ENCODE measurements at places on chromosomes 16 and 17. TPM values are rescaled to one million over a fixed set of nuclear protein-coding genes. Genes with fewer than 3 reads are reported as not detected.

GRCh38 chr16:2091547-2092255, 43.9 kb downstream of the TSC2 start:
- H3K4me1 ChIP-seq: peaks cover 40% of the 10 kb centered on the region
- peak overlapping the region; percentile 93 for H3K27ac ChIP-seq
- DNase-seq: peak; percentile 31
- no peaks in the 10 kb centered on the region for H3K27me3 ChIP-seq

DNA sequence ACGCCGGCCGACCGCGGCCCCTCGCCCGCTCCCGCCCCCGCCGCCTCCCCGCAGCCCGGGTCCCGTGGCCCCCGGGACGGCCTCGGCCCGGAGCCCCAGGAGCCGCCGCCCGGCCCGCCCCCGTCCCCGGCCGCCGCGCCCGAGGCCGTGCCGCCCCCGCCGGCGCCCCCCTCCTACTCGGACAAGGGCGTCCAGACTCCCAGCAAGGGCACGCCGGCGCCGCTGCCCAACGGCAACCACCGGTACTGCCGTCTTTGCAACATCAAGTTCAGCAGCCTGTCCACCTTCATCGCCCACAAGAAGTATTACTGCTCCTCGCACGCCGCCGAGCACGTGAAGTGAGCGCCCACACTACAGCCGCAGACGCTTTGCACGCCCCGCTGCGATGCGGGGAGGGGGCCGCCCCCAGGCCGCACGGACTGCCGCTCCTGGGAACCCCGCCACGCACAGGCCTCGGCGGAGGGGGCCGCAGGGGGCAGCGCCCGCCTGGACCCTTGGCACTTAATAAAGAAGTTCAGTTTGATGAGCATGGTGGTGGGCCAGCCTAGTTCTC, 35.5 kb upstream of the ZC3H18 start:
- peaks cover 20% of the 10 kb centered on the region for H3K4me1 ChIP-seq
- H3K27me3 ChIP-seq: peaks cover 17% of the 10 kb centered on the region
- peak; percentile 65 for DNase-seq
- H3K27ac ChIP-seq: peak overlapping the region; percentile 95

PPP1R1B gene
- total RNA-seq: 222 TPM

- DNase-seq: no peak
- no peak overlapping the region for H3K27ac ChIP-seq
- H3K27me3 ChIP-seq: no peaks in the 10 kb centered on the region
- H3K36me3 ChIP-seq: no peaks in the 10 kb centered on the region
- no peaks in the 10 kb centered on the region for H3K4me1 ChIP-seq
These were observed 166.3 kb downstream of the ANKFN1 start for GRCh38 chr17:56319531-56319930.

MRPL12 gene
- 206 TPM for total RNA-seq

ZG16B gene
- not detected for total RNA-seq

NECAB2 gene
- not detected for total RNA-seq

GRCh38 chr16:46690281-46691178, 1.1 kb downstream of the ORC6 start:
- H3K27ac ChIP-seq: peak overlapping the region; percentile 92
- peak; percentile 38 for DNase-seq
- no peaks in the 10 kb centered on the region for H3K36me3 ChIP-seq
- H3K4me1 ChIP-seq: peaks cover 33% of the 10 kb centered on the region

DNA sequence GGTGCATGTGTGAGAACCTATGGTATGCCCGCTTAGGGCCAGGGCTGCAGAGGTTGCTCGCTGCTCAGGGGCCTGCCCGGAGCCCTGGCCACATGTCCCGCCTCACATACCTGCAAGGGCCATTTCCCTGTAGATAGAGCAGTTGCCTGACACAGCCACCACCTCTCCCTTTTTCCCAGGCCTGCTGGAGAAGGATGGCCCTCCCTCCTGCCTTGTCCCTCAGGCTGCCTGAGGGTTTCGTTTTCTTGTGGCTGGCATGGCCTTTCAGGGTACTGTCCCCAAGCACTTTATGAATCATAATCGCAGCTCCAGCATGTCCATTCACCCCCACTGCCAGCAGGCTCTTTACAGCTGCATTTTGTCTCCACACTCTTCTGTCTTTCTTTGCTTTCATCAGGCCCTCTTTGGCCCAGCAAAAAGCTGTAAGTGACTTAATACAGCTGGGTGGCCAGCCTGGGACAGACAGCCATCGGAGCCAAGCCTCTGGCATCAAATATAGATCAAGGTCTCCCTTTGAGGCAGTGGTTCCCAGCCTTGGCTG, 65.7 kb downstream of the MPRIP start:
- no peaks in the 10 kb centered on the region for H3K27me3 ChIP-seq
- DNase-seq: no peak
- H3K27ac ChIP-seq: peak overlapping the region; percentile 83
- H3K4me1 ChIP-seq: peaks cover 34% of the 10 kb centered on the region

- H3K36me3 ChIP-seq: no peaks in the 10 kb centered on the region
- DNase-seq: peak; percentile 68
- H3K27ac ChIP-seq: peak overlapping the region; percentile 81
- H3K4me3 ChIP-seq: no peak overlapping the region
- H3K4me1 ChIP-seq: peaks cover 42% of the 10 kb centered on the region
These were observed 18.6 kb downstream of the ALOX12B start for GRCh38 chr17:8068736-8069586.

- no peaks in the 10 kb centered on the region for H3K4me1 ChIP-seq
- no peak overlapping the region for H3K4me3 ChIP-seq
- H3K36me3 ChIP-seq: no peaks in the 10 kb centered on the region
- no peak overlapping the region for H3K27ac ChIP-seq
- no peaks in the 10 kb centered on the region for H3K27me3 ChIP-seq
These were observed 1491.4 kb upstream of the GOT2 start for GRCh38 chr16:60225541-60225940.

DNA sequence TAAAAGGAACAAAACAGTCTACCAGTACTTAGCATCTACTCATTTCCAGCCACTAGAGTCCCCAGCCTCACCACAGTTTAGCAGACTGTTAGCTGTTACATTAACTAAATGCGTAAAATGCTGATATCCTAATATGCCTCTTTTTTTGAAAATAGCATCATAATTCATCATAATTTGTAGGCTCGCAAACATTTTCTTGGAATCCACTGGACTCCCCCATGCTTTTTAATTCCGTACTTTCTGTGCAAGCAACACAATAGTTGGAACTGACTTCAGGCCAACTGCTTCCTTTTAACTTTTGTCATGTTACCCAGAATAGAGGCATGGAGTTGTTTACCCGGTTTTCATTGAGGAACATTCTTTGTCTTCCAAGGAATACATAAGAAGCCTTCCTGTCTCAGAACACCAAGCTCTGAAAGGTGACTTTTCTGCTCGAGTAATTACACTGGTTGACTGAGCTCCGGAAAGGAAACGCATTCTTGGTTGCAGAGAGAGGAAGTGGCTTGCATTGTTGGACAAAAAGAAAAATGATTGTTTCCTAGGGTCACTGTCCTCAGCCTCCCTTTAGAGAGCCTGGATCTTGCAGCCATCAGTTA, 30.9 kb upstream of the SEC14L1 start:
- DNase-seq: no peak
- no peaks in the 10 kb centered on the region for H3K36me3 ChIP-seq
- H3K4me3 ChIP-seq: no peak overlapping the region

LITAF gene
- 126 TPM for total RNA-seq

DNA sequence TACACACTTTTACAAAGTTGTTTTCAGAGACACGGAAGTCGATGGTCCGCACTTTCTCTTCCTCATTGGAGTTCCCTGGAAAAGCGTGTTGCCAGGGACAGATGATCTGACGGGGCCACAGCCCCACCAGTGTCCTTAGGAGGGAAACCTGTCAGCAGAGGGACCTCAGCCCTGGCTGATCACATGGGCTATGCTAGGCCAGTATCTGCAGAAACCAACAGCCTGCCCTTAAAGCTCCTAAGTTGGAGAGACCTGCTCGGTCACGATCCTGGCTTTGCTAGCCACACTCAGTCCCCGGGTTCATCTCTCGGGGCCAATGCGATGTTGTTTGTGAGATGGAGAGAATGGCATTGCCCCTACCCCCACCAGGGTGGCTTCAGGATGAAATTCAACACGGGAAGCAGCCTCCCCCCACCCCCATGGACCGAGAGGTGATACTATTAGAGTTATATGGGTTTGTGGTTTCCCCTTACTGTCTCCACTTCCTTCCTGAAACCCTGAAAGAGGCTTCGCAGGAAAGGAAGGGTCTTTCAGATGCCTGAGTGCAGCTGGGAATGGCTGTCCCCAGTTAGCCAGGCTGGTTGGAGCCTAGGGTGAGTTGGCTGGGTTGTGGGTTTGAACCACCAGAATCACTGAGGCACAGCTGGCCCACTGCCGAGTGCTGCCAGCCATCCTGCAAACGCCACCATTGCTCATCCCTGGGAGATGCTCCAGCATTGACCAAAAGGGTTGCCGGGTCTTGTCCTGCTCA, 16.6 kb downstream of the RMI2 start:
- no peaks in the 10 kb centered on the region for H3K36me3 ChIP-seq
- H3K4me1 ChIP-seq: peaks cover 3% of the 10 kb centered on the region
- H3K27ac ChIP-seq: no peak overlapping the region
- H3K27me3 ChIP-seq: peaks cover 2% of the 10 kb centered on the region

- no peaks in the 10 kb centered on the region for H3K27me3 ChIP-seq
- peak overlapping the region; percentile 97 for H3K27ac ChIP-seq
- no peak for DNase-seq
- peaks cover 45% of the 10 kb centered on the region for H3K4me1 ChIP-seq
These were observed 2.4 kb downstream of the TNRC6A start for GRCh38 chr16:24731722-24732419.

DNA sequence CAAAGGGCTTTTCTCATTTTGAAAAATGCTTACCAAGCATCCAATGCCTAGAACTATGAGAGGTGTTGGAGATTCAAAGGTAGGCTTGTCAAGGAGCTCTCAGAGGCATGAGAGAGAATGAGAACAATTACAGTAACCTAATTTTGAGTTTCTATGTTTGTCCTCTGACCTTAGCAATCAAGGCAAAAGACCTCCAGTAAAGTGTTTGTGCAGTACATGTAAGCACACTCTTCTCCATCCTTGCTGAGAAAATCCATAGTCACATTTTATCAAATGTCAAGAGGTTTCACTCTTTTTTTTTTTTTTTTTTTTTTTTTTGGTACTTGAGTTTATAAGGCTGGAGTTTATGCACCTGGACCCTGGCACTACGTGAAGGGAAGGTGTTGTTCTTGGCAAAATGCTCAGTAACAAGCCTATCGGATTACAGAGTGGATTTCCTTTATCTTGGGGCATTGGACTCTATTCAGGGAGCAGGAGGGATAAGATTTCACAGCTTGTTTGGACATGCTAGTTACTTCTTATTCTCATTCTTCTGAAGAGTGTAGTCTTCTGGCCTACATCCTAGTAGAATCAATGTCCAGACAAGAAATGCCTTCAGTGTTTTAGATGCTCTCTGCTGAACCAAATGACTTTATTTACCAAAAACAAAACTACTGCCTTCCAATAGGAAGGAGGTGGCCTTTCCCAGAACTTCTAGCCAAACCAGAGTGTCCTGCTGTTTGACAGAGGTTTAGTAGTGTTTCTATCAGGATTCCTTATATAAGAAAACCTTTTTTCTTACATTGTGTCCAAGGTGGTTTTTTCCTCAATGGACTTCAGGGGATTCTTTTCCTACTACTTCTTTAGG, 21.9 kb downstream of the KCNJ2 start:
- H3K27ac ChIP-seq: no peak overlapping the region
- H3K27me3 ChIP-seq: no peaks in the 10 kb centered on the region
- no peak for DNase-seq
- no peaks in the 10 kb centered on the region for H3K4me1 ChIP-seq
- H3K4me3 ChIP-seq: no peak overlapping the region
- no peaks in the 10 kb centered on the region for H3K36me3 ChIP-seq

DNA sequence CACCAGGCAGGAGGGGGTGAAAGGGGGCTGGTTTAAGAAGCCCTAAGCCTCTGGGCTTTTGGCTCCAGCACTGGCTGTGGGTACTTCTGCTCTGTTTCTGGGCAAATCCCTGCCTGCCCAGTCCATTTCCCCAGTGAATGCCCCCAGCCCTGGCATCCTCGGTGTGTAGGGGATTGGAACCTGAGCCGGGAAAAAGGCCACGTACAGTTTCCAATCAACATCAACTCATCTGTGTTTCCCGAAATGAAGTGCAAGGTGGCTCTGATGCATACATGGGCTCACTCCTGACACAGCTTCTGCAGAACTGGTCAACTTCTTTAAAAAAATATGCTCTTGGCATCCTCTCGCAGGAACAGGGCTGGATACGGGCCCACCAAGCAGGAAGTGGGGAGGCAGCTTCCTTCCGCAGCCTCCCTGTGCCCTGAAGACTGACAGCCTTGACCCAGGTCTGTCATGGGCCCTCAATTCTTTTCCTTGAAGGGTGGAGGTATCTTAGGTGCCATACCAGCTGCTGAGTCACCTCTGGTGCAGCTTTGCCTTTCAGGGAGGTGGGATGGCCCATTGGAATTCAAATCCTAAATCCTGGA, 73.3 kb downstream of the N4BP1 start:
- H3K4me1 ChIP-seq: peaks cover 17% of the 10 kb centered on the region
- peak overlapping the region; percentile 58 for H3K27ac ChIP-seq
- no peak for DNase-seq
- H3K4me3 ChIP-seq: no peak overlapping the region
- H3K36me3 ChIP-seq: no peaks in the 10 kb centered on the region

CD300H gene
- total RNA-seq: not detected

- peaks cover 65% of the 10 kb centered on the region for H3K4me1 ChIP-seq
- peak overlapping the region; percentile 23 for H3K27ac ChIP-seq
- H3K4me3 ChIP-seq: no peak overlapping the region
- no peaks in the 10 kb centered on the region for H3K36me3 ChIP-seq
- DNase-seq: peak; percentile 66
These were observed 5.2 kb downstream of the CISD3 start for GRCh38 chr17:38735161-38735997.

- DNase-seq: no peak
- no peaks in the 10 kb centered on the region for H3K36me3 ChIP-seq
- no peak overlapping the region for H3K4me3 ChIP-seq
- H3K27ac ChIP-seq: no peak overlapping the region
- H3K27me3 ChIP-seq: no peaks in the 10 kb centered on the region
These were observed 41.7 kb downstream of the PGS1 start for GRCh38 chr17:78419970-78420815.

DNA sequence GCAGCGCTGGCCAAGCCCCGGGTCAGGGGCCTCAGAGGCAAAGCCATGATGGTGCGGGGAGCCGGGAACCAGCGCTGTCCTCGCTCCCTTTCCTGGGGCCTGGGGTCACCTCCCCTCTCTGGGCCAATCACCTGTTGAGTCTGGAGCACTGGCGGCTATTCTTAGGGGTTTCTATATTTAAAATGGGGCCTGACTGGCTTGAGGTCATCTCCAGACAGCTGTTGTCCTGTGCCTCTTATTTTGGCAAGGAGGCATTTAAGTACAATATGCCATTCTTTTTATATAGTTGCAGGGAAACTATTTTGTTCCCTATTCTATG, at the start of gene COX6A2:
COX6A2 (minus strand) TSS at position 82 of the 319 bp plus-strand sequence; CDS start at position 47, 35 bp downstream.
- H3K36me3 ChIP-seq: no peaks in the 10 kb centered on the region
- peak within 1 kb of the TSS; percentile 15 for H3K4me3 ChIP-seq
- no peak within 1 kb of the TSS for H3K27ac ChIP-seq

GRCh38 chr17:34542700-34543336, 36.6 kb upstream of the TMEM132E start:
- no peaks in the 10 kb centered on the region for H3K4me1 ChIP-seq
- no peak overlapping the region for H3K4me3 ChIP-seq
- no peak overlapping the region for H3K27ac ChIP-seq
- H3K36me3 ChIP-seq: no peaks in the 10 kb centered on the region
